ENCODE measurements at places on chromosomes 4 and X. TPM values are rescaled to one million over a fixed set of nuclear protein-coding genes. Genes with fewer than 3 reads are reported as not detected.

GRCh38 chr4:723751-724530, 18.3 kb downstream of the PCGF3 start:
- no peak for DNase-seq

DNA sequence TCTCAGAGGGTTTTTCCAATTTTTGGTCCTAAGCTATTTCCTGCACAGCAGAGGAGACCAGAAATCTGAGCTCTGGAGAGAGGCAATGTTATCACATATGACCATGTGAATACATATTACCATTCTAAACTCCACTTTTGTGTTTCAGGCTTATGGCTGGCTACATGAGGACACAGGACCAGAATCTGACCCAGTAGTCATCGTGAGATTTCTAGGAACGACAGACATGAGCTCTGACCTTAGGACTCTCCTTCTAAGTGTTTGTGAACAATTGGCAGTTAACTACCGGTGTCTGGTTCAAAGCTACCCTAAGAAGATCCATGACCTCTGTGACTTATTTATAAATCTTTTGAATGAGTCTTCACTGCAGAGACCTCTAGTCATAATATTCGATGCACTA, 198.6 kb downstream of the NWD2 start:
- DNase-seq: no peak

SULT1E1 gene
- not detected for total RNA-seq

GRCh38 chr4:78940752-78941151, 1.5 kb upstream of the PAQR3 start:
- DNase-seq: no peak

- DNase-seq: no peak
These were observed 1.2 kb downstream of the TLR6 start for GRCh38 chr4:38855466-38855865.

PNMA5 gene
- total RNA-seq: not detected

NR3C2 gene
- total RNA-seq: 38.6 TPM
